Naive thymus-derived CD4-positive, alpha-beta T cell (primary cell): ENCODE measurements at places on chromosomes 2 and 18.

GRCh38 chr18:75086494-75087034 lies 122.4 kb downstream of the PTGR3 start:
- no peak for DNase-seq

DNA sequence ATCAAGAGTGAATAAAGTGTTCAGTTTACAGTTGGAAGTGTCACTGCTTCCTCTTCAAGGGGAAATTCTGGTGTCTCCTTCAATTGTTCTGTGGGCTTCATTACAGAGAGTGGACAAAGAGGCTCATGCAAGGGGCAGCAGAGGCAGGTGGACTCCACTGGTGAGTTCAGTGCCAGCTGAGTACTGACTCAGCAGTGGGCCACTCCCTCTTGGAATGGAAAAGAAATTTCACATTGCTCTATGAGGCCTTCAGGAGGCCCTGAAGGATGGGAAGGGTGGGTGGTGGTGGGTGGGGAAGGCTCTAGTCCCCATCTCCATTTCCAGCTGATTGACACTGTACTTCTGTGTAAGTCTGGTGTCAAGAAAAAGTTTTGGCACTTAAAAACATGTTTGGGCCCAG lies 66.4 kb downstream of the PRELID3A start:
- no peak for DNase-seq

DNA sequence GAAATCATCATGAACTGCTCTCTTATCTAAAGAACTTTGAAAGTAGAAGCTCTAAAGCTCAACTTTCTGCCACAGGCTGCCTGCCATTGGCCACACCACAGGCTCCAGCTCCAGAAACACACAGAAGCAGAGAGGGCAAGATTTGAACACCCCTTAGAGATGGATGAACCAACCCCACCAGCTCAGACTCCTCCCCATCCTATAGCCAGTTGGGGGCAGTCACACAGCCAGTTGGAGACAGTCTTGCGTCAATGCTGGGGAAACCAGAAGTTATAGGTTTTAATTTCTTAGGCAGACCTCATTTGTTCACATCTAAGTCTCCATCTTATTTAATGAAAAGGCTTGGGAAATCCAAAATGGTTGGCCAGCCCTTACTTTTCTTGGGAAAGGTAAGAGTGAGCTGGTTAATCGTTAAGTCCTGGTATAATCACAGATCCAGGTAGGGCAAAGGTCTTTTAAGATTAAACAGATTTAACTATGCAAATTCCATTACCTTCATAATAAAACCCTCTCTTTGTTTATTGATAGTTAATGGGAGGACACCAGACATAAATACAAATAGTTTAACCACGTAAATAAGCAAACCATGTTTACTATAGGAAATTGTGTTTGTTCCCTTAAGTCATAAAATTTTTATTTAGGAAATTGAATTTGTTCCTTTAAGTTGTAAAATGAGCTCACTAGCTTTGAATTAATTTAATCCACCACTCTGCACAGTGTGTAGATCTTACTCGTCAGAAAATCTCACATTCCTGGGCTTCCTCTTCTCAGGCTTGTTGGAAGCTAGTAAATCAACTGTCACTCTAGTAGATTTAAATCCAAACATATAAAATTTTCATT lies 28.0 kb downstream of the MRO start:
- no peak for DNase-seq

- no peak for DNase-seq
Observed at GRCh38 chr2:105563000-105563719, 164.3 kb upstream of the FHL2 start.

- no peak for DNase-seq
Observed at GRCh38 chr2:131413148-131413747, 49.3 kb upstream of the RAB6D start.

DNA sequence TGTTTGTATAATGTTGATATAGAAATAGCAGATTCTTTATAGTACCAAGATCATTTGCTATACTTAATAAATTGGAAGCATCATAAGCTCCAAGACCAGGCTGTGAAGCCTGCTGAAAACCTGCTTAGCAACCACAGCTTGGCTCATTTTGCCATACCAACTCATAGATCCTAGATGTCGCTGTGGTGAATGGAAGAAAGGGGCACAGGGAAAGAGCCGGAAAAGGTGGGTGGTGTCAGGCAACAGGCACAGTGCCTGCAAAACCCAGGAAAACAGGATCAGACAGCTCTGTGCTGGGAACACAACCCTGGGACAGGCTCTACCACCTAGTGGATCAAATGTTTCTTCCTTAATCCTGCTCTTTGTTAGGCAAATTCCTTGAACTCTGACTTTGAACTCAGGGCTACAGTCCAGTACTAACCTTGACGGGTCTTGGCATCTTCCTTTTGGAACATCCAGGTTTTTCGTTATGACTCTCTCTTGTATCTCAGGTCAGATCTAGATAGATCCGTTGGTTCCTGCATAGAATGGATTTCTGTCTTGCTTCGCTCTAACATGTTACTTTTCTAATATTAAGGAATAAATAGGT lies 31.6 kb downstream of the TWSG1 start:
- DNase-seq, result no peak

DNA sequence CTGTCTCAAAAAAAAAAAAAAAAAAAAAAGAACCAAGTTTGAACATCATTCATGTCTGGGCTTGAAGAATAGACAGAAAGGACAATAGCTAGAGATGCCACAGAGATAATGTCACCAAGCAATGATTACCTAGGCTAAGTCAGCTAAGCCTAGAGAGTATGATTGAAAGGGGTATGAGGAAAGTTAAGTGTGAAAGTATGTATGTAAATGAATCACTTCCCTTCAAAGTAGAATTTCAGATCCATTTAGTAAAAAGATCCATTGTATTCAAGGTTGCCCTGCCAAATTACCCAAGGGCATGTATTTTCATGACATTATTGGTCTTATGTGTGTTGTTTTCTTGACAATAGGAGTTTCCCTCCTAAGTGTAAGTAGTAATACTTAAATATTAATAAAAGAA lies 34.1 kb upstream of the SLC39A10 start:
- no peak for DNase-seq

DNA sequence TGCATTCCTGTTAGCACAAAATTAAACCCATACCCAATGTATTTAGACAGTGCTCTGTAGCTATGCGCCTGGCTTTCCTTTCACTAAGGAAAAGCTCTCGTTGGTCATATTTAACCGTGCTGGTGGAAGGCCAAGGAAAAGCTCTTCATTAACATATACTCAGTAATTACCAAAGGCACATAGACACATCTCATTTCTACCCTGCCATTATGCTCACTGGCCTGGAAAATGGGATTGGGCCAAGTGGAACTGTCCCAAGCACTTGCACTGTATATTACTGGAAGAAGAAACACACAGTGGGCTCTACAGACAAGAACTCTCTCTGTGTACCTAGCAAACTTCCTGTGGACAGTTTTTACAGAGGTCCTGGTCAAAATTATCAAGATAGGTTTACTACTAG lies 274.4 kb downstream of the ERBB4 start:
- no peak for DNase-seq

- DNase-seq, result no peak
Observed at GRCh38 chr2:204650611-204651010, 105.3 kb downstream of the PARD3B start.

- no peak for DNase-seq
Observed at GRCh38 chr2:29502460-29502911, 387.3 kb downstream of the CLIP4 start.

- peak; percentile 27 for DNase-seq
Observed at GRCh38 chr18:69636529-69637301, 236.0 kb downstream of the DOK6 start.

GRCh38 chr18:2425426-2426317 lies 145.6 kb downstream of the METTL4 start:
- no peak for DNase-seq

DNA sequence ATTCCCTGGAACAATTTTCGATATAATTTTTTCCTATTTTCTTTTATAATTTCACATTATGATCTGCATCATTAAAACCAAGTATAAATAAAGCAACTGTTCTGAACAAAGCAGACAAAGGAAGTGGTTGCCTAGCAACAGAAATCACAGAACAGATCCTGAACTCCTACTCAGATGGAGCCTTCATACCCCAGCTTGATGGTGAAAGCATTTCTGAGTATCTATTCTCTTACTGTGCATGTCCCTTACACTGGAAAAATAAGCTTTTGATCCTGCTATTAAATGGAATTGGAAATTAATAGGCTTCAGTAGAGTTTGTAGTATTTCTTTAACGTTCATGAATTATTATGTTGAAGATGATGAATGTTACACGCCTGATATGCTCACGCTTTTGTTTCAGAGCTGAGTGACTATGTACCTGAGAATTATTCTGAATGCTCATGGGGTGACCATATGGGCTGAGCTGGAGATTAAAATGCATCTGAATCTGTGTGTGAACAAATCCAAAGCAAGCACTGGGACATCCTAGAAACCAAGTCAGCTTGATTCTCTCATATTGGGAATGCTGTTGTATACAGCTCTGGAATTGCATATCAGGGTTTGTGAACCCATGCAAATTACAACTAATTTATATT lies 254.0 kb downstream of the KCNJ3 start:
- no peak for DNase-seq

DNA sequence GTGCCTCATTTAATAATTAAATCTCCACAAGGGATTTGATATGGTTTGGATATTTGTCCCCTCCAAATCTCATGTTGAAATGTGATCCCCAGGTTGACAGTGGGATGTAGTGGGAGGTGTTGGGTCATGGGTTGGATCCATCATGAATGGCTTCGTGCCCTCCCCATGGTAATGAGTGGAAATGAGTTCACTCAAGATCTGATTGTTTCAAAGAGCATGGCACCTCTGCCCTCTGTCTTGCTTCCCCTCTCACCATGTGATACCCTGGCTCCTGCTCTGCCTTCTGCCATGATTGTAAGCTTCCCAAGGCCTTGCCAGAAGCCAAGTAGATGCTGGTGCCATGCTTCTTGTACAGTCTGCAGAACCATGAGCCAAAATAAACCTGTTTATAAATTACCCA lies 15.0 kb upstream of the RAB27B start:
- no peak for DNase-seq

DNA sequence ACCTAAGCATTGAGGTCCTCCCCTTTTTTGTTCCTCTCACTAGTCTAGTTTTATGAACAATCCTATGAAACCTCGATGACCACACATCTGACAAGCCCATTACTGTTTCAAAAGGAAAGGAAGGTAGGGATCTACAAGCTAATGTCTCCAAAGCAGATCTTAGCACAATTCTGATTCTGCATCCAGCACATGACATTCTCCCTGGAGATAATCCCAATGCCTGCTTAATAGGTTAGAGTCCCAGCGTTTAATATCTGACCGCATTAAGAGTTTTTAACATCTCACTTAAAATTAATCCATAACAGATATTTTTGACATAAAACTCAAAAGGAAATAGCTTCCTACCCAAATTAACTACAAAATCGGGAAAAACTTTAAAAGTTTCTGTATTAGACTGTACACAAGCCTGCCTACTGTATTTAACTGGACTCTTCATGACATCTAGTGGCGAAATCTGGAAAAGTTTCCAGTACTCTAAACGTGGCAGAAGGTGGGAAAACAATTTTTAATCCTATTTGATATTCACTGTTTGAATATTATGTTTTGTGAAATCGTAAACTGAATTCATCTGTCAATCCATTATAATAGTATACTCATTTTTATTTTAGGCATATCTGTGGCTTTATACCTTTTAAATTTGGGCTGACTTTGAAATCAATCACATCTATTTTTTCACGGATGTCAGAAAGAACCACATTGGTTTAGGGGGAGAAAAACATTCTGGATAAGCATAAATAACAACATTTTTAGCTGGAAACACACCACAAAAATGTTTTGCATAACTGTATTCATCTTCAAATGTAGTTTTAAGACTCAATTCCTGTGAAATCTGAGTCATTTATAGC lies 62.4 kb downstream of the TXNL1 start:
- no peak for DNase-seq

- DNase-seq, result peak; percentile 62
Observed at GRCh38 chr2:44981714-44982108, 27.5 kb downstream of the SIX2 start.

DNA sequence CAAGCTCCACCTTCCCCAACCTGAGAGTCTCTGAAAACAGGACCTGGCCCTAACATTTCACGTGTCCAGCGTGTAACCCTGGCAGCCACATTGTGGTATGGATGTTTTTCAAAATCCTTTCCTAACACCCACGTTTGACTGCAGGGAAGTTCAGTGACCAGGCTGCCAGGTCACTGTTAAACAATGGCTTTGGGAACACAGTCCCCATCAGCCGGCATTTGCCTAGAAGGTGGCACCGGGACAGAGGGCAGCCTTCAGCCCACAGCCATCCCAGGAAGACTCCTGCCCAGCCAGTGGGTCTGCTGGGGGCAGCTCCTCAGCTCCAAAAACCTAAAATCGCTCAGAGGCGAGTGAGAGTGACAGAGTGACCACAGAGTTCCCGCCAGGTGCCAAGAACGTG lies 140.2 kb downstream of the SH3BP4 start:
- no peak for DNase-seq

- no peak for DNase-seq
Observed at GRCh38 chr2:118300832-118301231, 212.6 kb downstream of the INSIG2 start.

GRCh38 chr2:140680862-140681261 lies 1450.0 kb downstream of the LRP1B start:
- DNase-seq, result no peak

DNA sequence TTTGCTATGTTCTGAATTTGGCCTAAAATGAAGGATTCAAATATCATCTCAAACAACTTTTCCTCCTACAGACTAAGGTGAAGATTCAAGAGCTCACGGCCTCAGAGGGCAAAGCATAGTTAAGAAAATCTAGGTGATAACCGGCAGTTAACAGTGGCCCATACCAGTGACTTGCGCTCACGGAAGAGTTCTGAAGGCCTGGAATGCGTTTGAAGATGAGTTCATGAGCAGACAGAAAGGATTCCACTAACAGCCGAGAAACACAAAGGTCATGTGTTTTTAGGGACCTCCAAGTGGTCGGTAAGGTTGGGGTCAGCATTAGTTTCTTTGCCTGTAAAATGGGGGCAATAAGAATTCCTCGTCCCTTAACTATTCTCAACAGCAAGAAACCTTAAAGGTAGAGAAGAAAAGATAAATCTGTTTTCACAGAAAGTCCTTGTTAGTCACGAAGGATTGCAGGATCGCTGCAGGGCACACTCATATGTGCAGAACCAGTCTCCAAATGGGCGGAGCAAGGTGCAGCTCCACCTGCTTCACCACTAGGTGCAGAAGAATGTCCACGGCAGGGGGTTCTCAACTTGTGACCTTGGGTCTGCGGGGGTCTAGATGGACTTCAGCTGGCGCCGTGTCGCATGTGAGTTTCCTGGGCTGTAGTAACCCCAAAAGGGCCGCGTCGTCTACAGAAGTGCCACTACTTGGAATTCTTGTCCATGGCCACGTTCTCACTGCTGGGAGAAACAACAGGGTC lies 708 bp upstream of the RPIA start:
- peak; percentile 51 for DNase-seq

GRCh38 chr2:158573739-158574138 lies 117.0 kb downstream of the PKP4 start:
- no peak for DNase-seq
